ENCODE measurements at places on chromosomes 6 and 20. TPM values are rescaled to one million over a fixed set of nuclear protein-coding genes. Genes with fewer than 3 reads are reported as not detected.

Gene PTCRA
- total RNA-seq: not detected

Gene CPNE5
- total RNA-seq: 0.59 TPM

Gene SNX14
- total RNA-seq: 56.1 TPM

Gene ADGRF5
- not detected for total RNA-seq

Gene ZSCAN31
- 1.1 TPM for total RNA-seq

Gene LINC00237
- not detected for total RNA-seq

Gene C6orf118
- not detected for total RNA-seq

Gene TNNC2
- not detected for total RNA-seq

Gene PSMF1
- 189 TPM for total RNA-seq

Gene CST2
- not detected for total RNA-seq

Data from CD8-positive, alpha-beta memory T cell (primary cell).